ENCODE measurements at places on chromosomes 5 and 9.

DNA sequence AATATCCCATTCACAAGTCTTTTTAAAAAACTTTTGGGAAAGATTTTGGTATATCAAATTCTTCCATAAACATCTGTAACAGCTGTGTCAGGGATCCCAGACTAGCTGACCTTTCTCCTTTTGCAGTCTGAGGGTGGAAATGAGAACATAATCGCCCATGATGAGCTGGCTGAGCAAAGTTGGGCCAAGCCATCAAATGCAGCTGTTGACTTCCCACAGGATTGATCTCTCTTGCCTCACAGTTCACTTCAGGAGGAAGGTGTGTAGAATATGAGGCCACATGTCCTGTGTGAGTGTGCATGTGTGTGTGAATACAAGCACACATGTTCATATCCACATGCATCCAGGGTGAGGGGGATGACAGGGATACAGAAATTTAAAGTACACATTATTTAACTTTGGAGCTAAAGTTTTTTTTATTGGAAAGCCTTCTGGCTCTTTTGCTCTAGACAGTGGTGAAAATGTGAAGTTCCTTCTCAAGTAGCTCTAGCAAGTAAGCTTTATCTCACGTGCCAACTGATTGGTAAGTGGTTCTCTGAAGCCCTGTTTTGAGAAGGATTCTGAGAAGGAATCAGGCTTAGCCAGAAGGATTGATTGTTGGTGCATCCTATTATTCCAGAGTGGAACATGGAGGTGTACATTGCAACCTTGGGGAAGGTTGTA, 468.8 kb upstream of the DMAC1 start:
- DNase-seq: no peak

GRCh38 chr5:173653822-173654523, 37.5 kb upstream of the BOD1 start:
- DNase-seq: no peak

- DNase-seq: no peak
These were observed 204.8 kb downstream of the SPATA31A6 start for GRCh38 chr9:42388146-42388690.

- no peak for DNase-seq
These were observed 37.3 kb downstream of the ADAMTS2 start for GRCh38 chr5:179307931-179308471.

DNA sequence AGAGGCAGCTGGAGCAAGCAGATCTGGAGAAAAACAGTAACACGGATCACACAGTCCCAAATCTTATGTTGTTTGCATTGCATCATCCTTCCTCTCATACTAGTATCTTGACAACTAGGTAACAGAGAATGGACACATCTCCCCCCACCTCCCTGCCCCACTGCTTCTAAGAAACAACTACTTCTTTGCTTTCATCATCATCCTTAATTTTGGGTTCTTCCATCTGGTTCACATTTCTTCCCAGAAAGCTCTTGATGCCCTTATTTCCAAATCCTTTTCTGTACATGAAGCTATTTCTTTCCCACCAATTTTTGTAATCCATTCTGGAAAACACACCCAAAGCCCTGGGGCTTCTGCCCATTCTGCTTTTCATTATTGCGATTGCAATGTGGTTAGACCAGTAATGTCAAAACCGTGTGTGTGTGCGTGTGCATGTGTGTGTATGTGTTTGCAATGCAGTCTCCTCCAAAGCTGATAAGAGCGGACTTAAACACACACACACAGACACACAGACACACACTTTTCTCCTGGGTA, 254.7 kb upstream of the SLC30A5 start:
- no peak for DNase-seq

DNA sequence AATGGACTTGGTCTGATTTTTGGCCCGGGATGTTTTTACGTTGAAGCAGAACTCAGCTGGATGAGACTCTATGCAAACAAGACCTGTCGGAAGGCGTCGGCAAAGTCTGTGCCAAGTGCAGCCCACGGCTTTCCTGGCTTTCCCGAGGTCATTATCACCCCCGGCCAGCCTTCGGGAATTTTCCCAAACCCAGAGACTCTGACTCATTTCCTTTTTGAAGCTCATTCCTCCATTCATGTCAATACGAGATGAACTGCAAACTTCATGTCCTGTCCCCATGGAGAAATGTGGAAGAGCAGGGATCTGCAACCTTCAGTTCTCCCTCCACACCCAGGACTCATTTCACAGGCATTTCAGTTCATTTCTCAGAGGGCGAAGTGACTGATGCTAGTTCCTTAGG, 95.3 kb downstream of the IRX2 start:
- DNase-seq: no peak

DNA sequence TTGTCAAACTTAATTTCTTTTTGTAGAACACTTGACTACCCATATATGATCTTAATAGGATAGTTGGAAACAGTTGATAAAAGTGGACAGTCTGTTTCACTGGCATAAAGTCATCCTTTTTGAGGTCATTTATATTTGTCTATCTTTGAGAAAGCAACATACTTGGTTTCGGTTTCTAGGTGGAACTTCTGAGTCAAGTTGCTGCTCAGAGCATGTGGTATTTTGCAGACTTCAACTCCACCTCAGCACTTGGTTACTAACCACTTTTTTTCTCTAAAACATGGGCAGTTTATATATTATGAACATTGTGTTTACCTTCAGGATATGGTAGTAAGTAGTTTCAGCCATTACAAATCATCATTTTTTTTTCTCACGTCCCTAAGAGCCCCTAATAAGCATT, 1749.0 kb upstream of the C9orf72 start:
- no peak for DNase-seq

DNA sequence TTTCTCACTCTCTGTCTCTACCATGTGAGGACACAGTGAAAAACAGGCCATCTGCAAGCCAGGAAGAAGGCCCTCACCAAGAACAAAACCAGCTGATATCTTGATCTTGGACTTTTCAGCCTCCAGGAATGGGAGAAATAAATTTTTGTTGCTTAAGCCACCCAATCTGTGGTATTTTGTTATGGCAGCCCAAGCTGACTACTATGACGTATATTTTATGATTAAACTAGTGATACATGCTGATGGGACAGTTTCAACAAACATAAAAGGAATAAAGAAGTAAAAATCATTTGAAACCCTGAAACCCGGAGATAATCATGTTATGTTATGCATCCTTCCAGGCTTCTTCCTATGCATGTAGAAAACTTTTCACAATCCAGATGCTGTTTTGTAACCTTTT, 71.5 kb upstream of the ERBIN start:
- DNase-seq: no peak

GRCh38 chr5:103546858-103547257, 15.7 kb downstream of the NUDT12 start:
- DNase-seq: no peak

- DNase-seq: no peak
These were observed 117.8 kb upstream of the PTCH1 start for GRCh38 chr9:95634536-95634935.

- DNase-seq: no peak
These were observed 319.0 kb downstream of the EBF1 start for GRCh38 chr5:158780656-158781237.

DNA sequence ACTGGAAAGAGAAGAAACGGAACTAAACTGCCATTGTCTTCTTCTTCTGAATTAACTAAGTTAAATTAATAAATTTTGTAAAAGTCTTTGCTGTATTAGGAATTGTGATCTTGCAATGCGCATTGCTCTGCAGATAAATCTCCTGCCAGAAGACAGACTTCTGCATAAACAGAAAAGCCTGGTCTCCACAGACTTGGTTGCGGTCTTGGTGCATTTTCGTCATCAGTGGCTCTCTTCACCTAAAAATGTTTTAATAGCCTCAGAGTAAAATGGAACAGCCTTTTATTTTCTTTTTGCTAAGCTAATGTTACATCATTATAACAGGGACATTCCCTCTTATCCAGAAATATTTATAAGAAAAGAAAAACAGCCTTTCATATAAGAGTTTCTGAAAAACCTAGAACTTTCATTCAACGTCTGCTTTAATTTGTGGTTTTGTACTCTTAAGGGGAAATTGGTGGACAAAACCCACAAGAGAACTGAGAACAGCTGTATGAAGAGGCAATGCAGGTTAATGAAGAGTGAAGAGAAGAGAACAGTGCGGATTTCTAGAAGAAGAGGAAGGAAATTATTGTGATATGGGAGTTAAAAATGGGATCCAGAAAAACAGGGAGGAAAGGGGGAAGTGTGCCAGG, 10.1 kb downstream of the IFNA5 start:
- no peak for DNase-seq

GRCh38 chr9:129318121-129319075, 140.3 kb upstream of the IER5L start:
- DNase-seq: no peak

- DNase-seq: no peak
These were observed 50.3 kb downstream of the AP3S1 start for GRCh38 chr5:115892021-115892420.

DNA sequence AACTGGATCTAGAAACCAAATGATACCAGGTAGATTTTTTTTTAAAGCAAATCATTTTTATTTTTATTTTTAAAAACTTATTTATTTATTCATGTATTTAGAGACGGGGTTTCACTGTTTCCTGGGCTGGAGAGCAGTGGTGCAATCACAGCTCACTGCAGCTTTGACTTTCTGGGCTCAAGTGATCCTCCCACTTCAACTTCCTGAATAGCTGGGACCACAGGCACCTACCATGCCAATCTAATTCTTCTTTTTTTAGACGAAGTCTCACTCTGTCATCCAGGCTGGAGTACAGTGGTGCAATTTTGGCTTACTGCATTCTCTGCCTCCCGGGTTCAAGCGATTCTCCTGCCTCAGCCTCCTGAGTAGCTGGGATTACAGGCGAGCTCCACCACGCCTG, 41.3 kb upstream of the CDK20 start:
- no peak for DNase-seq

- DNase-seq: no peak
These were observed 2.7 kb downstream of the CD274 start for GRCh38 chr9:5453004-5453403.

DNA sequence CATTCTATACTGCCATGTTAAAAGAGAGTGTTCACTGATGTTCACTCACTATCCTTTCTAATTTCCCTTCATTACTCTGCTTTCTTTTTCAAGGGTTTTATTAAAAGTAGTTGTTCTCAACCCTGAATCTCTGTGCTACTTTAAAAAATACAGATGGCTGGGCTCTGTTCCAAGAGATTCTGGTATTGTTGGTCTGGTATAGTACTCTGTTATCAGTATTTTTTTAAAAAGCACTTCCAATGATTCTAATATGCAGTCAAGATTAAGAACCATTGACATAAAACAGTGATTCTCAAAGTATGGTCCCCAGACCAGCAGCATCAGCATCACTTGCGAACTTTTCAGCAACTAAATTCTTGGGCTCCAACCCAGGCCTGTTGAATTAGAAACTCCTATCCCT, 77.0 kb upstream of the STARD4 start:
- no peak for DNase-seq

GRCh38 chr5:3511934-3512333, 83.7 kb upstream of the IRX1 start:
- DNase-seq: no peak

DNA sequence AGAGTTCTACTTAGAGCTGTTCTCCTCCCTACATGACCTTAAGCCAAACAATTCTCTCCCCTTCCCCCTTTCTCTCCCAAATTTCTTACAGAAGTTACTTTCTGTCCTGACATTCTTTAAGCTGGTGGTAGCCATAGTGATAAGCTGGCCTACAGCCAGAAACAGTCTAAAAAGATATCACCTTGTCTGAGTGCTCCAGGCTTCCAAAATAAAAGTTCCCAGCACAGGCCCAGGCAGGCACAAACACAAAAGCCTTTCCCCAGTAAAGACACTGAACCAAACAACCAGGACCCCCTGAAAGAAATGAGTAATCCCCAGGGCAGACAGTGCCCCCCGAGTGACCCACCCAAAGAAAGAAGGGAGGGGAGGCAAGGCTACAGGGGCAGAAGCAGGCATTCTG, 19.2 kb downstream of the SIL1 start:
- no peak for DNase-seq

Data from glomerular endothelial cell (primary cell).